ENCODE measurements at places on chromosomes 6 and 20.

- DNase-seq: no peak
Measured at GRCh38 chr20:63529861-63530787, 7.1 kb downstream of the PTK6 start.

- DNase-seq: no peak
Measured at GRCh38 chr6:116767715-116768114, 2.2 kb upstream of the FAM162B start.

GRCh38 chr6:116662202-116662601 is 6.4 kb downstream of the ZUP1 start:
- no peak for DNase-seq

GRCh38 chr6:3162067-3162497 is 4.7 kb upstream of the TUBB2A start:
- no peak for DNase-seq

DNA sequence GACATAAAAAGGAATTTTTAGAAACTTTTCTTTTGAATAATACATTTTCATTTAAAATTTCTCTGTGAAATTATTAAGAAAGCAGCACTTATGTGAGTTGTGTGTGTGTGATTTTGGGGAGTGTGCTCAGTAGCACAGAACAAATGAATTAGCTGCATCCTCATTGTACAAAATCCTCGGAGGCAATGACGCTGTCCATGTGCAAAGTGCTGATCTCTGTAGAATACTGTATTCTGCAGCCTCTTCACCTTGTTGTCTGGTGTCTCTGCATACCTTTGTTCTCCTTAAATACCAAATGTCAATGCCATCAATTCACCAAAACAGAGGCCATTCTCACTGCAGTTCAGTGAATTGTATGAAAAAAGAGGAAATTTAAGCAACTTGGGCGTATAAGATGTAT is 838.4 kb downstream of the QKI start:
- DNase-seq: no peak

DNA sequence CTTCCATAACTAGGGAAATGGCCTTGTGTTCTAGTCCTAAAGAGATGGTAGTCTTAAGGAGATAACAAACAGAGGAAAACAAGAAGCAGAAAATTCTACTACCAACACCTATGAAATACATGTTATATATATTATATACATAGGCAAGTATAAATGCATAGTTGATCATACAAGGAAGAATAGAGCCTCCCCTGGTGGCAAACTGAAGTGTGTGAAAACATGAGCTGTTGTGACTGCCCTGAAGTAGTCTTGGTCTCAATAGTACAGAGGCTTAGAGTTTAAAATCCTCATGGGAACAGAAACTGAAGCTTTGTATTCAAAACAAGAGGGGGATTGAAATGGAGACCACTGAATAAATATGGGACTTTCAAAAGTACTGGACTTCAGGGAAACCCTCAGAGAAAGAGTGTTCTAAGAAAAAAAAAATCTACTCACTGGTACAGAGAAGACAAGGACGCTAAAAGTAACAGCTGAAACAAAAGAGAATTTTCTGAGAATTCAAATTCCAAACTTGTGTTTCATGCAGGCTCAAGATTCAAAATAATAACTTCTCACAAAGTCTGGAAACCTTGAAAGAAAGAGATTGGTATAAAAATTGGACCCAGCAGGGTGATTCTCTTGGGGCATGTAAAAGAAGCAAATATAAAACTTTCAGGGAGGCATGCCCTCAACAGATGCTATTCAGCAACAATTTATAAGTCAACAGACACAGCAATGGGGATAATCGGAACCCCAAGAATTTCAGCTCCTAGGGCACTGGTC is 59.7 kb upstream of the SAMD3 start:
- DNase-seq: no peak

- peak; percentile 82 for DNase-seq
Measured at GRCh38 chr6:31356946-31357466, at the start of gene HLA-B. HLA-B (minus strand) TSS chr6:31357179; CDS start chr6:31357158, 21 bp downstream.

DNA sequence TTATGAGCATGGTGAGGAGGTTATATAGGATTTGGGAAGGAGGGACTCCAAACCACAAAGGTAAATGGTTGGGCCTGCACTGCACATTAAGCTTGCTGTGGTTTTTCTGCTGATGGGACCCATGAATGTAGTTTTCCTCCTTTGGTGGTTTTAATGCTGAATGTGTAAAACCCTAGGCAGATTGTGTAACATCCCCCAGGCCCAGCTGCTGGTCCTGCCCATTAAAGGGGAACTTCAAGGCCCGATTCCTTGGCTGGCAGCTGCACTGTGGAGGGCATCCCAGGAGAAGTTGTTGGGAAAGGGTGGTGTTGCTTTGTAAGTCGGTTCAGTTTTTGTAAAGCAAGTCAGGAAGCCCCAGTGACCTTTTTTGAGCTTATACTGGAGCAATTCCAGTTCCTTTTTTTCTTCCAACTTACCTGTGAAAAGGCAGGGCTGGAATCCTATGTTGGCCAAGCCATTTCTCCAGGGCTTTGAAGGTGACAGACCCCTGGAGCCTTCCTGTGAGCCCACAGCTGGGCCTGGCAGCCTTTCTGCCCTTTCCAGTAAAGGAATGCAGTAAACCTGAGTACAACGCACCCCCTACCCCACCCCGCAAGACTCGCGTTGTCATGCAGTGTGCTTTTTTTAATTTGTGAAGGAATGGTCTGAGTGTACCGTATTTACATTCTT is 43.1 kb upstream of the NAA20 start:
- peak; percentile 75 for DNase-seq

GRCh38 chr20:32357375-32357868 is 709 bp upstream of the ASXL1 start:
- no peak for DNase-seq

GRCh38 chr6:36997811-36998722 is 7.4 kb upstream of the FGD2 start:
- DNase-seq: no peak

GRCh38 chr6:357261-357790 is 34.2 kb upstream of the IRF4 start:
- no peak for DNase-seq

DNA sequence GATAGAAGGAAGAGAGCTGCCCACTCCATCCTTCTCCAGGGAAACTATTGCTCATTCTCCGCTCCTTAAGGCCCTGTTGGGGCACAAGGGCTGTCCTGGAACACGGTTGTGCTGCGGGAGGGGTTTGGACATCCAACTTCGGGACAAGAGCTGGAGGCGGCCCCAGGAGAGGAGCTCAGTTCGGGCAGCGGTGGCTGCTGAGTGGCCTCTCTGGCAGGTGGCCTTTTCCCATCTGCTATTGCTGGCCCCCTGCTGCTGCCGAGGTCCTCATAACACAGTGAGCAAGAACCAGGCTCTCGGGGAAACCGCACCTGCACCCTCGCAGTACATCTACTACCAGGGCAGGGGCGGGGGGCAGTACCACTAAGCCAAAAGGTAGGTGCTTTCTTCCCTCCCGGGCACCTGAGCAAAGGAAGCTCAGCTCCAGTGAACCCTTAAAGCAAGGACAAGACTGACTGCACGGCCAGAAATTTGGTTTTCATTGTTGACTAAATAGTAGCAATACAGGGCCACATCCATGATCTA is 63.7 kb downstream of the PSMG4 start:
- DNase-seq: no peak

- peak; percentile 19 for DNase-seq
Measured at GRCh38 chr6:67639161-67639560, 995.9 kb upstream of the ADGRB3 start.

DNA sequence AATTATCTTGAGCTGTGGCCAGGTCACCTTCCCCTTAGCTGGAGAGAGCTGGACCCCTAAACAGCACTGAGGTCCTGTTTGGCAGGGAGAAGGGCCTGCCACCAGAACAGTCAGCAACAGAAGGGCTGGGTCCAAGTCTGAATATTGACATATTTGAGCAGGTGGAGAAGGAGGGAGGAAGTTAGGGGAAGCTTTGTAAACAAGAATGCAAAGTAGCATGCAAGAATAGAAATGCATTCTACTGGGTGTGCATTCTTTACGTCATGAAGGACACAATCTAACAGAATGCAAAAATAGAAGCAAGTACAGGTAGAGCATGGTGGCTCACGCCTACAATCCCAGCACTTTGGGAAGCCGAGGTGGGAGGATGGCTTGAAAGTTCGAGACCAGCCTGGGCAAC is 100.5 kb downstream of the QRSL1 start:
- DNase-seq: no peak

DNA sequence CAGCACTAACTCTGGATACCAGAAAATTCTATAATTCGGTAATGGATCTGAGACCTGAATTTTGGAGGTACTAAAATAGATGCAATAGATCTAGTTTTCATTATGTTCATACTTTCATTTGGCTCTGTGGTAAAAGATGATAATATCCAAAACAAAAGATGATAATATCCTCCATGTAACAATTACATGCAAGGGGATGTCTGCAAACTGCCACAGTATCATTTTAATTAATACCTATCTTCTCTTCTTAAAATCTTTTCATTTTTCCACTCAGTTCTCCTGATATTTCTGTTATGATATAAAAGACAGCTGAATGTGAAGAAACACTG is 15.6 kb downstream of the BTN2A1 start:
- DNase-seq: no peak

- no peak for DNase-seq
Measured at GRCh38 chr20:58818586-58819285, 32.0 kb downstream of the GNAS-AS1 start.

DNA sequence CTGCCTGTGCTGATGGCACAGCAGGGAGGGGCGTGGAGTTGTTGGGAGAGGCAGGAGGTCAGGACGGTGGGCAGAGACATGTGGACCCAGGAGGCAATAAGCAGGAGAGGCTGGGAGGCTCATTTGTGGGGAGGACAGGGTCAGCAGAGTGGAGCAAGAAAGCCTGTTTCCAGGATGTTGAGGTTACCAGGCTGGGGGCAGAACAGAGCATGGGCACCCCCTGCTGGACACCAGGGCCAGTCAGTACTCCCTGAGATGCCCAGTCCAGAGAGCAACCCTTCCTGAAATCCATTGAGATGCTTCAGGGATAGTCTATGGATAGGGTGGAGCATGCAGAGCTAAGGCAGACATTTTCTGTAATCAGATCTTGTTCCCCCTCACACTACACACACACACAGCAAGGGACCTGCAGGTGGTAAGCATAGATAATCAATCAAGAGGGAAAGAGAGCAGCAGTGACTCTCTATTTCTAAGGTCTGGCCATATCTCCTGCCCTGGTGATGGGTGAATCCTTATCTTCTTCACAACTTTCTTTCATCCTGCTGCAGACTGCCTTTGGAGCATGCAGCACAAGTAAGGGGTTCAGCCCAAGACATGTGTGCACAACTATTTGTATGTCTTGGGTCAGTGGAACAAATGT is 41.7 kb downstream of the MOCS1 start:
- DNase-seq: peak; percentile 60

DNA sequence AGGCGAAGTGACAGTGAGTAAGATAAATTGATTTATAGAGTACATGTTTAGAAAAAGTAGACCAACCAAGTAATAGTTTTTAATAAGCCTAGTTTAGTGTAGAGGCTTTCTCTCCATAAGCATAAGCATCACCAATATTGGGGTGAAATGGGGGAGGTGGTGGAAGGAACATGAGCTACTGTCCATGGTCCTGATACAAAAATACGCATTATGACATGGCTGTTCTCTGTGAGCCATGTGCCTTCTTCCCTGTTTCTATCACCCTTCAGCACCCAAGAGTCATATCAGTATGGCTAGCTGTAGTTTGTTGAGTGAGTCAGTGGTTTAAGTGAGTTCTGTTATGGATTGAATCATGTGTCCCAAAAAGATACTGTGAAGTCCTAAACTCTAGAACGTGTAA is 150.8 kb downstream of the EDN1 start:
- DNase-seq: no peak

Measured in stromal cell of bone marrow (primary cell).